ENCODE measurements at places on chromosomes 7 and 10.

DNA sequence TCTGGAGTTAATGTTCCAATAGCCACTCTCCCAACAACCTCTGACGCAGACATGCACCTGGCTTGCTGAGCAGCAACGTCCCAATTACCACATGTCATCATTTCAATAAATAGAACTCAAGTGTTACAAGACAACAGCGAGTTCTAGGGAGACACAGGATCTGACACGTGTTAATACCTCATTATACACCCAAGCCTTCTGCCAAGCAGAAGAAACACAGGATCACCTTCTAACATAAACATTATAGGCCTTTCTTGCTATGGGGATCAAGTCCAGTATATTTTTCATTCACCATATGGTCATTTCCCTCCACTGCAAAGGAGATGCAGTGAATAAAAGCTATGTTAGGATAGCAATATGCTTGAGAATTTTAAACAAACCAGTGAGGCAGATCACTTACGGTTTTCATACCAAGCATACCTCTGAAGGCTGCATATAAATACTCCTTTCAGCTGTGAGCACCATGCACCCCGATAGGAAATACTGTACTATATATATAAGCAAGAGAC, 74.2 kb downstream of the JAZF1 start:
- DNase-seq, result no peak

DNA sequence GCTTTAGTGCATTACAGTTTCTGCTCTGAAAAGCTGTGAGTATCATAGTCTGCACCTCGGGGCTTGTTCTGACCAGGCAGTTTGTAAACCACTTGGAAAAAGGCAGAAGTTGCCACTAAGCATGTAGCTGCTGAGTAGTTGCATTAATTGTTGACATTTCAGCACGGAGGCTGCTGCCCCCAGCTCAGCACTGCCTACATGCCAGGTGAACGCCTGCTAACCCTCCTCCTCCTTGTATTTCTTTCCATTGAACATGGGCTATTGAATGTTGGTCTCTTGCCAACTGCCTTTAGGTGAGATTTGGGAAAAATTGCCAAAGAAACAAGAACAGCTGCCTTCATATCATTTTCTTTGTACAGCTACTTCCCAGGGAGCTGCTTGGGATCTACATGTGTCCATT, 164.2 kb downstream of the RAPGEF5 start:
- no peak for DNase-seq

DNA sequence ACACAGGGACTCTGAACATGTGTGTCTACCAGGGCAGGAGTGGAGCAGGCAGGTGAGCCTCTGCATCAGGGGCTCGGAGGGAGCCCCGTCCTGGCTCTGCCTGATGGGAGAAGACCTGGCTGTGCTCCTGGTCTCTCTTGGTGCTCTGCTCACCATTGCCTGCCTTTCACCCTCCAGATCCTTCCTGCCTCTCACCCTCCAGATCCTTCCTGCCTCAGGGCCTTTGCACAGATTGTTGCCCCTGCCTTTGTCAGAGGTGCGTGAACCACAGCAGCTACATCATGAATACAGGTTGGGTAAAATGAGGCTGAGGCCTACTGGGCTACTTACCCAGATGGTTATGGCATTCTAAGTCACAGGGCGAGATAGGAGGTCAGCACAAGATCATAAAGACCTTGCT, 16.6 kb downstream of the COL26A1 start:
- no peak for DNase-seq

DNA sequence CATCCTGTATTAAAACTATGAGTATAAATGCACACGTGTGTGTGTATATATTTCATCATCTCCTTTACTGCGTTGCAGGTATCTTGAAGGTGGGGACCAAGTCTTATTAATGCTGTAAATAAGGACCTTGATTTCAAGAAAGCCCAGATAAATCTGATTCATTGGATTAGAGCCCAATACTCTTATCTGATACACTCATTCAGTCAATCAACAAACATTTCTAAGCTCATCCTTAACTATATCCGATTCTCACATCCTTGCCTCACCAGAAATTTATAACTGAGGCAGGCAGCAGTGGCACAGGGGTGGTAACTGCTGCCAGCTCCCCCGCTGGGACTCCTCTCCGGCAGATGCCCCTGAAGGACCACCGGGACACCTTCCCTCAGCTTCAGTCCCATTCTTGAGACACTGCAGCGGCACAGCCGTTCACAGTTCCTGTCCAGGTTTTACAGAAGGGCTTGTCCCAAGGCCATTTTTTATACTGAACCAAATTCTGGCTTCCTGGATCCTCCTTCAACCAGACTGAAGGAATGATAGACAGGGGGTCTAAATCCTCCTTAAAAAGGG, 54.0 kb downstream of the BRI3 start:
- DNase-seq, result no peak

GRCh38 chr7:2908103-2908683, 64.1 kb upstream of the GNA12 start:
- DNase-seq, result no peak

DNA sequence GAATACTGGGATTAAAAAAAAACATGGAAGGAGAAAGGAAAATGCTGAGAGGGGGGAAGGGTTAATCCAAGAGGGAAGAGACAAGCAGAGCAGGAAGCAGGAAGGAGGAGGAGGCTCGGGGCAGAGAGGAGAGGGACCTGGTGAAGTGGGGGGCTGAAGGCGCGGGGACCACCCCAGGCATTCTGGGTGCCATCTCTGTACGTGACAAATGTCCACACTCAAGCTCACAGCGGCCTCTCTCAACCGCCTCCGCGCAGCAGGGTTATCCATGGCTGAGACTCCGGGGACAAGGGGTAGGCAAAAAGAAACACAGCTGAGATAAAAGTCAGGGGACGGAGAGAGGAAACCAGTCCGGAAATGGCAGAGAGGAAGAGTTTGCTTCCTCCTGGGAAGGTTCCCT, 33.9 kb downstream of the EN2 start:
- no peak for DNase-seq

GRCh38 chr10:132708441-132708840, 77.5 kb downstream of the NKX6-2 start:
- no peak for DNase-seq

DNA sequence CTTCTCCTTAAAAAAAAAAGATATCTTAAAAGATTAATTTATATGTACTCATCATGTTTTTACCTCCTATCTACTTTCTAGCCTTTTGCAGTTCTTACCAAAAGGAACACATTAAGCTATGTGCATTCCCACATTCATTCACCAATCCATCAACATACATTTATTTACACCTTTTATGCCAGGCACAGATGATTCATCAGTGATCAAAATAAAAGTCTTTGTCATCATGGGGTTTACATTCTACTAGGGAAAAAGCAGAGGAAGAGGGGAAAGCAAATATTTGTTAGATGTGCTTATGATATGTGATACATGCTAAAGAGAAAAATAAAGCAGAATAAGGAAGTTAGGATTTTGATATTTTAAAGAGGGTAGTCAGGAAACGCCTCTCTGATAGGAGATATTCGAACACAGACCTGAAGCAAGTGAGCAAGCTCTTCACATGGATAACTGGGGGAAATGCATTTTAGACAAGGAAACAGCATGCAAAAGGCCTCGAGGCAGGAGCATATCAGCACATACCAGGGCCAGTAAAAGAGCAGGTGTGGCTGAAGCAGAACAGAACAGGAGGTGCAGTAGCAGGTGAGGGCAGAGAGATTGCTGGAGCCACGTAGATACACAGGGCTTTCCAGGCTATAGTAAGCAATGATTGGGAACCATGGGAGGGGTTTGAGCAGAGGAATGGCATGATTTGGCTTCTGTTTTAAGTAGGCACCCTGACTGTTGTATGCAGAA, 67.4 kb downstream of the REEP3 start:
- DNase-seq, result no peak

- DNase-seq, result no peak
Observed at GRCh38 chr7:50695026-50695425, 87.7 kb downstream of the GRB10 start.

DNA sequence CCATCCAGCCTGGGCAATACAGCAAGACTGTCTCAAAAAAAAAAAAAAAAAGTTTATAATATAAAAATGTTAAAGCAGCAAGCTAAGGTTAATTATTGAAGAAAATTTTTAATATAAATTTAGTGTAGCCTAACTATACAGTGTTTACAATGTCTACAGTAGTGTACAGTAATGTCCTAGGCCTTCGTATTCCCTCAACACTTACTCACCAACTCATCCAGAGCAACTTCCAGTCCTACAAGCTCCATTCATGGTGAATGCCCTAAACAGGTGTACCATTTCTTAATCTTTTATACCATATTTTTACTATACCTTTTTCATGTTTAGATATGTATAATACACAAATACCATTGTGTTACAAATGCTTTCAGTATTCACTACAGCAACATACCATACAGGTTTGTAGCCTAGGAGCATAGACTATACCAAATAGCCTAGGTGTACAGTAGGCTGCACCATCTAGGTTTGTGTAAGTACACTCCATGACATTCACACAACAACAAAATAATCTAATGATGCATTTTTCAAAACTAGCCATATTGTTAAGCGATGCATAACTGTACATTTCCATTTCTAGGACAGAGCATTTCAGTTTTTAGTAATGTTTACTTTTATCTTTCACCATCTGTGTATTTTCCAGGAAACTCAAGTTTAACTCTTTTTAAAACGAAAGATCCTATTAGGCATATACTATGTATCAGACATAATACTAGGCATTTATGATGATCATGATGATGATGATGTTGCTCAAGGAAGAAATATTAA, 43.3 kb downstream of the CNOT4 start:
- no peak for DNase-seq

Data from left renal pelvis (tissue), 4 donors.